Stimulated activated CD4-positive, alpha-beta T cell treated with anti-CD3 and anti-CD28 coated beads, Interleukin-2, amount 100 ng/mL, for 4 hours (primary cell): ENCODE measurements at places on chromosomes 2 and 18.

DNA sequence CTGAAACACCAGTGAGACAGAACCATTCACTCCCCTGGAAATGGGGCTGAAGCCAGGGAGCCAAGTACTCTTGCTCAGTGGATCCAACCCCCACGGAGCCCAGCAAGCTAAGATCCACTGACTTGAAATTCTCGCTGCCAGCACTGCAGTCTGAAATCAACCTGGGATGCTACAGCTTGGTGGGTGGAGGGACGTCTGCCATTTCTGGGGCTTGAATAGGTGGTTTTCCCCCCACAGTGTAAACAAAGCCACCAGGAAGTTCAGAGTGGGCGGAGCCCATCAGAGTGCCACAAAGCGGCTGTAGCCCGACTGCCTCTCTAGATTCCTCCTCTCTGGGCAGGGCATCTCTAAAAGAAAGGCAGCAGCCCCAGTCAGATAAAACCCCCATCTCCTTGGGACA, 292.8 kb downstream of the LNPK start:
- DNase-seq = no peak

DNA sequence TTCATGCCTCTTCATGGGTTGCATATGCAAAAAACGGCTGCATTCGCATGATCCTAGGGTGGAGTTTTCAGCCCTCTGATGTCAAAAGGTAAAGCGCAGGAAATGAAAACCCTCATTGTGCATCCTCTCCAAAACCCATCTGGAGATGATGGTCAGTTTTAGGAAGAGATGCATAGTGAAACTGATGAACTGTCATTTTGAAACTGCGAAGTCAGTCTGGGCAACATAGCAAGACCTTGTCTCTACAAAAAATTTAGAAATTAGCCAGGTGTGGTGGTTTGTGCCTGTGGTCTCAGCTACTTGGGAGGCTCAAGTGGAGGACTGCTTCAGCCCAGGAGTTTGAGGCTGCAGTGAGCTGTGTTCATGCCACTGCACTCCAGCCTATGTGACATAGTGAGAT, 2.5 kb upstream of the TTLL4 start:
- DNase-seq = no peak

- DNase-seq = no peak
Measured at GRCh38 chr2:209236377-209236776, 187.5 kb upstream of the MAP2 start.

GRCh38 chr2:128358941-128359731, 40.5 kb upstream of the HS6ST1 start:
- DNase-seq = no peak
